ENCODE measurements at places on chromosomes 3 and 15. TPM values are rescaled to one million over a fixed set of nuclear protein-coding genes. Genes with fewer than 3 reads are reported as not detected.

Gene IFT57
- 40.5 TPM for total RNA-seq

DNA sequence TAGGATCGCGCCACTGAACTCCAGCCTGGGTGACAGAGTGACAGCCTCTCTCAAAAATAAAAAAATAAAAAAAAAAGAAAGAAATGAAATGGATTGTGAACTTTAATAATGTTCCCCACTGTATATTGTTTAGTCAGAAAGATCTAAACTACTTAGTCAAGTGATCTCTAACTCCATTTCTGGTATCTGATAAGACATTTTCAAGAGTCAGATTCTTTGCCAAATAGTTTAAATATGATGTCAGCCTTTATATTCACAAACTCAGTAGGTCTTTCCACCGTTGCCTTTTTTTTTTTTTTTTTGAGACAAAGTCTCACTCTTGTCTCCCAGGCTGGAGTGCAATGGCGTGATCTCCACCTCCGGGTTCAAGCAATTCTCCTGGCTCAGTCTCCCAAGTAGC lies 29.0 kb upstream of the OSBPL11 start:
- peak; percentile 10 for DNase-seq

- DNase-seq: no peak
Observed at GRCh38 chr3:138919325-138919724, 27.6 kb downstream of the FOXL2 start.

DNA sequence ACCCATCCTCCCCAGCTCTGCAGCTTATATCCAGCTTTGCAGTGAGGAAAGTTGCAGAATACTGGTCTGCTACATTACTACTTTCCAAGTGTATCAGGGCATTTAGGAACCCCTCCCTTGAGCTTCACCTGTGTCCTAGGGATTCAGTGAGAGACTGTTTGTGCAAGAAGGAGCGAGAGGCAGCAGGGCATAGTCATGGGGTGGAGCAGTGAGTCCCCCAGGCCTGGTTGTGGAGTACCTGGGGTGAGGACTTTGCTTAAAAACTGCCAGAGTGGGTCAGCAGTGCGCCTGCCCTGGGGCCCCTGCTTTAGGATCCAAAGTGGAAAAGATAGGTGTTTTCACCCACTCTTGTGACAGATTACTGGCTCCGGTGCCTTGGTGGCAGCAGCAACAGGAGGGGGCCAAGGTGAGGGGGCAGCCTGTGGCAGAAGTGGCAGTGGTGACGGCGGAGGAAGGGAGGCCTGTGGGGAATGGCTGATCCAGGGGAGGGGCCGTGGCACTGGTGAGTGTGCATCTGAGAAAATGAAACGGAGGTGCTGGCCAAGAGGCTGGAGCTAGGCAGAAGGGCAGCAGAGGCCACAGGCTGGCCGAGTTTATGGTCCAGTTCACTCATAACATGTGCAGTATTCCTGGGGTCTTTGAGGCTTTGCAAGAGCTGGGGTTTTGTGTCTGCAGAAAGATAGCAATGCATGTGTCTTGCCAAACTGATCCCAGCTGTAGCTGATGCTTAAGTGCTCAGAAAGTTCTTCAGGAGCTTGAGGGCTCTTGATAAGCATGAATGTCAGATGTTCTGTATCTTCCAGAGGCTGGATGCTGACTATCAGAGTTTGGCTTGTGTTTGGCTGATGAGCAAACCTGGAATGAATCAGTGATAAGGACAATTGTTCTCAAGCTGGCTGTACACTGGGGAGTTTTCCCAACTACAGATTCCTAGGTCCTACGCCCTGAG lies 43.4 kb downstream of the GOLGA6A start:
- DNase-seq: no peak

Gene CA12
- 3.7 TPM for total RNA-seq

Gene ISLR
- total RNA-seq: not detected

DNA sequence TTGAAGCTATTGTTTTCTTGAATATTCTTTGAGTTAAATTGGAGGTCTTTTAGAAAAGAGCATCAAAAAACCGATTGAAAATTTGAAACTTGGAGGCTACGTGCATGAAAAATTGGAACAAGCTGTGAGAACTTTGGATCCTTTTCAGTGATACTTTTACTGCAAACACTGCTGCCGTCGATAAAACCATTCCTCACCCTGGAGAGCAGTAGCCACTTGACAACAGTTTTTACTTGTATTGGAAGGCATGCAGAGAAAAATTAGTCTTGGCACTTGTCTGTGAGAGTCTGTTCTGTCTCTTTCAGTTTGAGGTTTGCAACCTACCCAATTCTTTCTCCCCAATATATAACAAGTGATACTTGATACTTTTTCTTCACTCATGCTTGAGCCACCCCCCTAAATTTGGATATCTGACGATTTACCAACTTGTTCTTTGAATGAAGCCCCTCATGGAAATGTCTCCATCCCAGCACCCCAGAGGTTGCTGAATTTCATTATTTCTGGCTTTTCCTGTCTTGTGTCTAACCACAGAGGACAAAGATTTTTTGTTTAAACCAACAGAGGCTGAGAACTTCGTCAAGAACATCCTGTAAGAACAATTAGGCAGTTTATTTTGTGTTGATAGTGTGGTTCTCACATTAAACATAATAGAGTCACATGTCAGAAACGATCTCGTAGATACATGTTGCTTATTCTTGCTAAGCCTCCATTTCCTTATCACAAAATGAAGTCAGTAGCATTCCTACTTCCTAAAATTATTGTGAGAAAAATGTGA lies 307.3 kb upstream of the PLSCR5 start:
- DNase-seq: no peak

- DNase-seq: no peak
Observed at GRCh38 chr15:84904419-84904818, 20.0 kb downstream of the SLC28A1 start.

Gene TLR9
- total RNA-seq: not detected

Gene DHFR2
- total RNA-seq: 2.9 TPM

DNA sequence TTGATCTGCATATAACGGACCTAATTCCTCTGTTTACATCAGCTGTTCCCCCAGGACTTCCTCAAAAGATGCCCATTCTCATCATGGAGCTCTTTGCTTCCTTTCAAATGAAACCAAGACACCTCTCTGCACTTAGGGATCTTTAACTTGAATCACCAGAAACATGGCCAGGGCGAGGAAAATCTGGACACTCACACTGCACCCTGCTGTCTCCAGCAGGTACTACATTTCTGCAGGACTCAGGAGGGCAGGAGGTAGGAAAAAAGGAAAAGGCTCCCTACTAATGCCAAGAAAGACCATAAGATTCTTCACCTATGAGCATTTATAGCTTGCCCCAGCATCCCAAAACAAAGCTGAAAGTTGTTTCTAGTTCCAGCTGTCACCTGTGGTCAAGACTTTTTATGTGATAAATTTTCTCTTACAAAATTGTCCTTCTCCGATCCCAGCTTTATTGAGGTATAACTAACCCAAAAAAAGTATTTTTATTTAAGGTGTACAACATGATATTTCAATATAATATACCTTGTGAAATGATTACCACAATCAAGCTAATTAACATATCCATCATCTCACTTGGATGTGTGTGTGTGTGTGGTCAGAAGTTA lies 87.3 kb upstream of the C15orf61 start:
- DNase-seq: peak; percentile 56

- DNase-seq: no peak
Observed at GRCh38 chr15:74403991-74404563, 29.7 kb downstream of the SEMA7A start.

Gene C3orf22
- total RNA-seq: not detected
